Activated effector memory CD4-positive, alpha-beta T cell treated with Interleukin-2 at 50 U/mL for 16 hours (primary cell): ENCODE measurements at places on chromosomes 11 and 22.

- no peak for DNase-seq
These were observed 67.2 kb upstream of the SC5D start for GRCh38 chr11:121225382-121225781.

GRCh38 chr11:73099512-73100266 is 42.4 kb downstream of the FCHSD2 start:
- no peak for DNase-seq

- DNase-seq = no peak
These were observed 25.4 kb downstream of the FXYD6 start for GRCh38 chr11:117851106-117851505.

DNA sequence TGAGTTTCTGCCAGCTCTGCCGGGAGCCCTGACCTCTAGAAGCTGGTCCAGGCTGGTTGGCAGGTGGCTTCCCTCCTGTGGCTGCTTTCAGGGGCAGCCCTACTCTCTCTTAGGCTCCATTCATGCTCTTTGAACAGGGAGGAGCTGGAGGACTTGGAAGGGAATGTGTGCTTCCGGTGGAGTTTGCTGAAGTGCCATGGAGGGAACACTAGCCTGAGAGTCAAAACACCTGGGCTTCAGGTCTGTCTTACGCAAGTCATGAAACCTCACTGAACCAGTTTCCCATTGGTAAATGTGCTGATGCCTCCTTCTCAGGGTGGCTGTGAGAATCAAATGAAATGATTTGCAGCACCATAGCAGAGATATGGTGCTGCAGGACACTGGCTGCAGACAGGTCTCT is 224.5 kb downstream of the KIRREL3 start:
- DNase-seq = no peak

- no peak for DNase-seq
These were observed 36.8 kb downstream of the OR10A6 start for GRCh38 chr11:7894251-7894650.

DNA sequence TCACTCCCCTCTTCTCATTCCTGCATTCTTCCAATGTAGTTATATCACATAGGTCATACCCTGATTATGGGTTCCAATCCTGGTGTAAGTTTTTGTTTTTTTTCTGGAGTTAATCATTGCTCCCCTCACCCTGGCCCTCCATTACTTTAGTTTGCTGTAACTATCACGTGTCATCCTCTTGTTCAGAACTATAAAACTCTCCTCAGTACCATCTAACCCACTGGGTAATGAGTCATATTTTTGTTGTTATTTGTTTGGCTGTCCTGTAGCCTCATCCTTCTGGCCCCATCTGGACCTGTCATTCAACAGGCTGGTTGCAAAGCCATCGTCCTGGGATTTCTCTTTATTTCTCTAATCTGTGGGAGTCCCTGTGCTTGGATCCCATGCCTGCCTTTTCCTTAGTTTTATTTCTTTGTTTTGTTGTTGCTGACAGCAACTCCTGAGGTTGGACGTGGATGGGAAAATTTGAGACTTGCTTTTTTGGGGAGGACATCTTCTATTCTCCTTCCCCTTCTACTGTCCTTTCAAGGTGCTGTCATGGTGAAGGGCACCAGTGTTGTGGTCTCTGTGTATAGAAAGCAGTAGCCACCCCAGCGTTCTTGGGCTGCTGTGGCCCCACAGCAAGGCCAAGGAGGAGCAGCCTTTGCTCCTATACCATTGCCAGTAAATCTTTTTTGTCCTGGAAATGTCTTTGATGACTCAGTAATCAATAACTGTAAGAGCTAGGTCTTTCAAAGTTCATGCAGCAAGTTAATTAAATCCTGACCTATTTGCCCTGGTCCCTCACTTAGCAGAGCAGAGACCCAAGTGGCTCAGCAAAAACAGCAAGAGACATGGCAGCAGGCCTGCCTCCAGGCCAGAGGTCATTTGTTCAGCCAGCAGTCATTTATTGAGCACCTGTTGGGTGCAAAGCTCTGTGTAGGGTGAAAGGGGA is 82.5 kb downstream of the C22orf31 start:
- DNase-seq = no peak

DNA sequence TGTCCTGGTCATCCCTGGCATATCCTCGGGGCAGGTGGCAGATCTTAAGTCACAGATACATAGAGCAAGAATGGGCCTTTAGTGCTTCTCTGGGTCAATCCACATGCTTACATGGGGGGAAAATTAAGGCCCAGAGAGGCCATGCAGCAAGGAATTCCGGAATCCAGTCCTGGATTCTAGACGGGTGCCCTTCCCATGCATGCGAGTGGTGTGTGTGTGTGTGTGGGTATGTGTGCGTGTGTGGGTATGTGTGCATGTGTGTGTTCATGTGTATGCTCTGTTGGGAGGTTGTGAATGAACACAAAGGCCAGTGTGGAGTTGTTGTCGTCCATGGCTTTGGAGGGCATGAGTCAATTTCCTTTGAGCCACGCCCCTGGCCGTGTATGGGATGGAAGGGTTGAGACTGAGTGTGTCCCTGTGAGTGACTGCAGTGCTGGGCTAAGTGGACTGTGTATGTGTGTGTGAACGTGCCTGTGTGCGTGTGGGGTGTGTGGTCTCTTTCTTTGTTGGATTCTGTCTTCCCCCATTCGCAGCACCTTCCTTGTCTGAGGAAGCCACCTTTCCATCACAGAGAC is 33.4 kb upstream of the EIF3D start:
- DNase-seq = no peak

DNA sequence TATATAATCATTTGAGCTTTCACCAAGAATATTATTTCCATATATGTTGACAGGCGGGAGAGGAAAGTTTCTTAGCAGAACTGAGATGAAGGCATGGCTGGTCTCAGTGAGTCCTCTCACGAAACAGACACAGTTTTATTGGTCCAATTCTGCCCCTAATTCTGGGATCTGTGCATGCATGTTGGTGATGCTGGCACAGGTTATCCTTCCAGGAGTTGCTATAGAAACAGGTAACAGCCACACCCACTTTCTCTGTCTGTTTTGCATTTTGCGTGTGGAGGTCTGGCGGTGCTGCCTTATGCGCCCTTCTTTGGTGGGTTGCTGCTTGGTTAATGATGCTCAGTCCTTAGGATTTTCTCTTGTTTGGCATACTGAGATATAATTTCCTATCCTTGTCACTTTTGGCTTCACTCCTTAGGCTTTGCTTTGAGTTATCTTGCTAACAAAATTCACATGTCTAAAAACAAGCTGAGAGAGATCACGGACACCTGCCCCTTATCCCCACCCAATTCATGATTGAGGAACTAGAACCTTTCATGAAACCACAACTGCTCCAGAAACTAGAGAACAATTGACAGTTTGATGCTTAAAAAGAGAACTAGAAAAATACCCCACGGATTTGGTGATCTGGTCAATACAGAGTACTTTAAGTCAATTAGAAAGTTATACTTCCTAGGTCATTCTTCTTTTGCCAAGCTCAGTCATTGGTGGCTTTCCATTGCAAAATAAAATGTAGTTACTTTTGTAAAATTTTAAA is 189.3 kb downstream of the FAT3 start:
- DNase-seq = no peak

DNA sequence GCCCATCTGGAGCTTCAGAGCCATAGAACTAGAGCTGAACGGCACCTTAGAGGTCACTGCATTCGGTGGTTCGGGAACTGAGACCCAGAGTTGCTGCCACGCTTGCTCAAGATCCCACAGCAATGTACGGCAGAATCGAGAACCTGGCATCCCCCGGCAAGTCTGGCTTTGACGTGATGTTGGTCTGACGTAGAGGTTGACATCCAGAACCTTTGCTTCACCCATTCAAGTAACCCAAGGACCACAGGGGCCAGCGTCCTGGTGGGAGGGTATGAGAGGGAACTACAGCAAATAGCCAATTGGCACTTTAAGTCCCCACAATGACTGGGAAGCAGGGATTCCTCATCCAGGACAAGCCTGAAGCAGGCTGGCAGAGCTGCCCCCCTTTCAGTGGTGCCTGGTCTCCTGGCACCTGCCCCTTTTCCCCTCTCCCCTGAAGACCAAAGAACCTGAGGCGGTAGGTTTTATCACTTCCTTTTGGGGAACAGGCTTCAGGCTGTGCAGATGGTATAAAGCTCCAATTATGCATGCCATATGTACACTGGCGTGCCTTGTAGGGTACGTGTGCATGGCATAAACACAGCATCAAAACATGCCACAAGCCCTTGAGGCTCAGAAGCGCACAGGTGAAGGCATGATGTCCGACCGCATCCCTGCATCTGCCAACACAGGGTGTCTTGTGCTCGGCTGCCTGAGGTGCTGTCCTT is 15.3 kb upstream of the TEF start:
- DNase-seq = no peak

DNA sequence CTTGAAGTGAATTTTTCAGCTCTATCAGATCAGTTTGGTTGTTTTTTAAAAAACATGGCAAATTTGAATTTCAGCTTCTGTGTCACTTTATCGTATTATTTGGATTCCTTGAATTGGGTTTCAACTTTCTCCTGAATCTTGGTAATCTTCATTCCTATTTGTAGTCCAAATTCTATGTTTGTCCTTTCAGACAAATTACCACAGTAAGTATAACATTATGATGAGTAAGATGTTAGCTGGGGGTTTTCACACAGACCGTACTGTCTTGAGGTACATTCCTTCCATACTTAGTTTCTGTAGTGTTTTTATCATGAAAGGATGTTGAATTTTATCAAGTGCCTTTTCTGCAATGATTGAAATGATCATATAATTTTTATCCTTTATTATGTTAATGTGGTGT is 28.0 kb downstream of the OR5B17 start:
- no peak for DNase-seq

GRCh38 chr11:111726301-111726713 is 39.9 kb downstream of the PPP2R1B start:
- DNase-seq = no peak

GRCh38 chr11:27348340-27348873 is 14.6 kb downstream of the CCDC34 start:
- no peak for DNase-seq

- no peak for DNase-seq
These were observed 56.7 kb downstream of the CABIN1 start for GRCh38 chr22:24067587-24068376.

GRCh38 chr11:45544826-45545225 is 120.6 kb downstream of the CHST1 start:
- DNase-seq = no peak

DNA sequence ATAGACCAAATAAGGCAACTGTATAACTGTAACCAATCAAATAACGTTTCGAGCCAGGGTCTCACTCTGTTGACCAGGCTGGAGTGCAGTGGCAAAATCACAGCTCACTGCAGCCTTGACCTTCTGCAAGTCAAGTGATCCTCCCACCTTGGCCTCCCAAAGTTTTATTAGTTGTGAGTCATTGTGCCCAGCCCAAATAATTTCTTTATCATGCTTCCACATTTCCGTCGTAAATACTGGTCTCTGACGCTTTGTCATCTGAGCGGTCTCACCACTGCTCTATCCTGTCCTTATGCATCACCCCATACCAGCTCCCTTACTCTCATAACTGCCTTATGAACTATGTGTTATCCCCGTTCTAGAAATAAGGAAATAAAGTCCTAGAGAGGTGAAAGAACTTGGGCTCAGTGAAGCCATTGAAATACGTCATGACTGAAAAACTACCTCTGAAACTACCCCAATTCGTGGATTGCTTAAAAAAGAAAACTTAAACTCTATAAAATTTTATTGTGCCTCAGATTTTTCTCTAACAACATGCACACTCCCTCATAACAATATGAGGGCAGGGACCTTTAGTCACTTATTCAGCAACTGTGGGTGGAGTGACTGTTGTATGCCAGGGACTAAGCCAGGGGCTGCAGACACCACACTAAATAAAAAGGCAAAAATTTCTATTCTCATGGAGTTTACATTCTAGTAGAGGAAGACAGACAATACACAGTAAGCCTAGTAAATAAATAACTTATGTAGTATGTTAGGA is 15.8 kb upstream of the RTN4RL2 start:
- DNase-seq = no peak

GRCh38 chr11:125874556-125875124 is 12.8 kb upstream of the HYLS1 start:
- no peak for DNase-seq

- no peak for DNase-seq
These were observed 304.1 kb downstream of the TBC1D22A start for GRCh38 chr22:47066616-47066905.

DNA sequence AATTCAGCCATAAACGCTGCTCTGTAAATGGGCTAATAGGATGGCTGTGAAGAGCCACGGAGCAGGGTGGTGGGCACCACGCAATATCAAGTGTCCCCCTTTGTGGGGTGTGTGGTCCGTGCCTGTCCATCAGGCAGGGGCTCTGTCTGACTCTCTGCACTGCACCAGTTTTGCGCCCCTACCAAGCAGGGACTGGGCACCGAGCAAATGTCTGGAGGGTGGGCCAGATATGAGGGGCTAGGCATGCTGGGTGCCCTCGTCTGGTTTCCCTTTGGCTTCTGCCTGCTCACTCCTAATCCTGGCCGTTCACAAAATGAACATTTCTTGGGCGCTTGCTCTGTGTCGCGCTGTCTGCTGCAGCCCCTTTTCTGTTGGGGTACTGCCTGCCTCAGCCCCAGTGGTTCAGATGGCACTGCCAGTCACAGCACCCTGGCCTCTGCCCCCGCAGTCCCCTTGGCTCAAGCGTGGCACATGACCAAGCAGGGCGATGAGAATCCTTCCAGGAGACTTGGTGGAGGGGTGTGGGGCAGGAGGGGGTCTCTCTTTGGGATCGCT is 37.1 kb upstream of the CELSR1 start:
- DNase-seq = no peak

GRCh38 chr22:48703265-48703941 is 1124.3 kb downstream of the BRD1 start:
- no peak for DNase-seq

- DNase-seq = no peak
These were observed 100.6 kb upstream of the HSD17B12 start for GRCh38 chr11:43579919-43580276.

DNA sequence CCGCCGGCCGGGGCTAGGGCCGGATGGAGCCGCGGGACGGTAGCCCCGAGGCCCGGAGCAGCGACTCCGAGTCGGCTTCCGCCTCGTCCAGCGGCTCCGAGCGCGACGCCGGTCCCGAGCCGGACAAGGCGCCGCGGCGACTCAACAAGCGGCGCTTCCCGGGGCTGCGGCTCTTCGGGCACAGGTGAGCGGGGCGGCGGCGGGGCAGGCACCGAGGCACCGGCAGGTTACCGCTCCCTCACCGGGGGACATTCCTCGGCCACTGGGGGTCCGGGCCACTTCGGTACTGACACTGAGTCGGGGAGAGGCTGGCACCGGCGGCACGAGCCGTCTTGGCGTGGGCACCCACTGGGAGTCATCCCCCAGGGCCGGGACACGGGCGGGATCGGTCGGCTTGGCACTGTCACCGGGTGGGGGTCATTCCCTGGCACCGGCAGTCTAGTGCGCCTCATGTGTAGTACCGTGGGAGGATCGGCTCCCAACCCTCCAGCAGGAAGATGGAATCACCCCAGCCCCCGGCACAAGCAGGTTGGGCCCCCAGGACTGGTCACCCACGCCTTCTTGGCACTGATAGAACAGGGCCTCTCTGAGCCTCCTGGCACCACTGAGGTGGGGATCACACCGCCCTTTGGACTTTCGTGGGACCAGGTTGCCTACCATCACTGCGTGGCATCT is 511 bp downstream of the DGKZ start:
- no peak for DNase-seq

GRCh38 chr11:104765401-104766095 is 132.7 kb downstream of the CASP12 start:
- no peak for DNase-seq
